ENCODE measurements at places on chromosomes 1 and 21.

DNA sequence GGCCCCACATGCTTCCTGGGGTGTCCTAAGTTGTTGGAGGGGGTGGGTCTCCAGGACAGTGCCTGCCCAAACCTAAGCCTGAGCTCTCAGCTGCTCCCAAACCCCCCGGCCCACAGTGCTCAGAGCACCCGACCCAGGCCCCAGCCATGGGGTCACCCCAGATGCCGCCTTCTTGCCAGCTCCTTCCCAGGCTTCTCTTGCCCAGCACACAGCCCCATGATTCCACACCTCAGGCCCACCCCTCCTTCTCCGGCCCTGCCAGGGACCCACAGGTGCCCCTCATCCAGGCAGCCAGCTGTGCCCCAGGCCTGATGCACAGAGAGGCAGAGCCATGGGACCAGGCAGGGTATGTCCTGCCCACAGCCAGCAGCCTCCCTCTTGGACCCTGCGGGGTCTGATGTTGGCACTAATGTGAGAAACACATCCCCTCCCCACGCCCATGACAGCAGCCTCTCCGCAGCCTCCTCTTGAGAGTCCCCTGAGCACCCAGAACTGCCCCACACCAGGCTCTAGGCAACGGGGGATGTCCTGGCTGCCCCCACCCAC is 4.9 kb downstream of the WNT9A start:
- DNase-seq, result no peak

DNA sequence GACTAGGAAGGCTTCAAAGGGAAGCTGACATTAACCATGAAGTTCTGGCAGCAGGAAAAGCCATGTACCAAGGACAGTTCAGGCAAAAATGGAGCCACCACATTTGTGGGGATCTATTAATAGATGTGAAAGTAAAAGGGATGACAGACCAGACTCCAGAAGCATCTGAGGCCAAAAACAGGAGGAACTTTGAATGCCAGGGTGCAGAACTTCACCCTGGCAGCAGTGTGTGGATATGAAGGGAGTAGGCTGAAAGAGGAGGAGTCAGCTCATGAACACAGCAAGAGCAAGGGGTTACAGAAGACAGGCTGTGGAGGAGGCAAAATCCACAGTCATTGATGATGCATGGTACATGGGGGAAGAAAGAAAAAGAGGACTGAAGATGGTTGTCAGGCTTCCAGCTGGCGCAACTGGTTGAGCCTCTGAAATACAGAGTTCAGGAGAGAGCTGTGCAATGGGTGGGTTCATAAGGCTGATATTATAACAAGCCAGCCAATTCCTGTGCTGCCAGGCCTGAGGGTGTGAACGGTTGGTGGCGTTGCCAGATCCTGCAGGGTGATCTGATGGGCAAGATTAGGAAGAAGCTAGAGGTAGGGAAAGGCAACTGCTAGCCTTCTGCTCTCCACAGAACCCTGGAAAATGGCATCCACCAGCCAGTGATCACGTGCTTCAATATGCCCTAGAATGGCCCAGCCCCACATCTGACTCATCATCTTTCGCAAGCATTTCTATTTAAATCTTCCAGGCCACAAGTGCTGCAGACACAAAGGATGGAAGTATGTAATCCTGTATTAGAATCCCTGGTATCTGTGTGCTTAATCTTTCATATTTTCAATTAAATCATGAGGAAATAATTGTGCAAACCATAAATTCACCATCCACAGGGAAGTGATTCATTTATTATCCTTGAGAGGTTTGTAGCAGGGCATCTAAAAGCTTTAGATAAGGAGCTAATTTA is 81.9 kb downstream of the SLC25A24 start:
- DNase-seq, result no peak

DNA sequence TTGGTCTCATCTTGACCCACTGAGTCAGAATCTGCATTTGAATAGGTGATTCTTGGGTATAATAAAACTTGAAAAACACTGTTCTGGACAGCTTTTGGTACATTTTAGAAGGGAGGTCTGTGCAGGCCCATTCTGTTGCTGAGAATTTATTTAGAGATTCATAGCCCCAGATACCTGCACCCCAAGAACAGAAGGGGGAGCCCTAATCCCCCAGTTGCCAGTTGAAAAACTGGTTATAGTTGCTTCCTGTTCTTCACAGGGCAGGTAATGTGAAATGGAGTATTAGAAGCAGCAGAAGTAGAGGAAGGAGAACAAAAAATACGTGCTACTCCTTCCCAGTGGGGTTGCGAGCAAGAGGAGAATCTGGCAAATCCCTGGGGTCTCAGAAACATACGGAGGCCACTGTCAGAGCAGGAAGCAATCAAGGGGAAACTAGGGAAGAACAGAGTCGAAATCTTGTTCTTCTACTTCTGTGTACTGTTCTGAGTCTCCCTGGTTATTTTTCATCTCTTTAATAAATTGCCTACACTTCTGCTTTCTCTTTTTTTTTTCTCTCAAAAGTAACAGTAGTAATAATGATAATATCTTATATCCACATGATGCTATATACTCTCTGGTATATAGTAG is 4.6 kb upstream of the CLCA2 start:
- no peak for DNase-seq

DNA sequence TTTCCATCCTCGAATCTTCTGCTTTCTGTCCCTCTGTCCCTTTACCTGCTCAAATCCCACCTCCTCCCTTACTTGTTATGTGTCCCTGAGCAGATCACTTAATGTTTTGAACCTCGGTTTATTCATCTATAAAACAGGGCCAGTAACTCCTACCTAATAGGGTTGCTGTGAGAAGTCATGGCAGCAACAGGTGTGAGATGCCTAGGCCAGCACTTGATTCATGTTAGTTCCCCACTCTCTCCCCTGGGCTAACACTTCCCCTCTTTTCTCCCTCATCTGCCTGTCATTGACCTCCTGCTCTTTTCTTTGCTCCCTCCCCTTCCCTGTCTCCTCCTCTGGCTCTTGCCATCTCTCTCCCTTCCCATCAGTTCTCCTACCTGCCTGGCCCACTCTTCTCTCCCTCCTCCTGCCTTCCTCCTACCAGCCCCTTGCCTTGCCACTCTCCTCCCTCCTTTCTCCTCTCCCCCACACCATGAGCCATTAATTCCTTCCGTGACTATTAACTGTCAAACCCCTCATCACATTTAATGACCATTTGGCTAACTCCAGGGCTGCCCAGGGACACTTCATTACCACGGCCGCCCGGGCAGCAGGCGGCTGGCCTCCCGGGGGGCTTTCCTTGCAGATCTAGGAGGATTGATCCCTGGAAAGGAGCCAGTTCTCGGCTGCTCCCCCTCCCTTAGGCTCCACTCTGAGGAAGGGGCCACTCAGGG is 90.6 kb upstream of the CD1D start:
- DNase-seq, result no peak

DNA sequence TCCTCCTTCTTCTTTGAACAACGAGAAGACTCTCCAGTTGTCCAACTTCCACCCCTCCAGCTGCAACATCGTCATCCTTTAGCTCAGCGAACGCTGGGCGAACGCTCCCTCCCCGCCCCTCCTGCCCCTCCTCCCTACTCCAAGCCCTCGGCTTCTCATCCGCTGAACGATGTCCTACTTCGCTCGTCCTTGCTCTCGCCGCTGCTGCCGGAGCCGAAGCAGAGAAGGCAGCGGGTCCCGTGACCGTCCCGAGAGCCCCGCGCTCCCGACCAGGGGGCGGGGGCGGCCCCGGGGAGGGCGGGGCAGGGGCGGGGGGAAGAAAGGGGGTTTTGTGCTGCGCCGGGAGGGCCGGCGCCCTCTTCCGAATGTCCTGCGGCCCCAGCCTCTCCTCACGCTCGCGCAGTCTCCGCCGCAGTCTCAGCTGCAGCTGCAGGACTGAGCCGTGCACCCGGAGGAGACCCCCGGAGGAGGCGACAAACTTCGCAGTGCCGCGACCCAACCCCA is at the start of gene BCAN:
Gene BCAN (plus strand): TSS at position 357 of the 504 bp plus-strand sequence. CDS start 3,938 bp downstream, outside the sequence.
- no peak for DNase-seq

DNA sequence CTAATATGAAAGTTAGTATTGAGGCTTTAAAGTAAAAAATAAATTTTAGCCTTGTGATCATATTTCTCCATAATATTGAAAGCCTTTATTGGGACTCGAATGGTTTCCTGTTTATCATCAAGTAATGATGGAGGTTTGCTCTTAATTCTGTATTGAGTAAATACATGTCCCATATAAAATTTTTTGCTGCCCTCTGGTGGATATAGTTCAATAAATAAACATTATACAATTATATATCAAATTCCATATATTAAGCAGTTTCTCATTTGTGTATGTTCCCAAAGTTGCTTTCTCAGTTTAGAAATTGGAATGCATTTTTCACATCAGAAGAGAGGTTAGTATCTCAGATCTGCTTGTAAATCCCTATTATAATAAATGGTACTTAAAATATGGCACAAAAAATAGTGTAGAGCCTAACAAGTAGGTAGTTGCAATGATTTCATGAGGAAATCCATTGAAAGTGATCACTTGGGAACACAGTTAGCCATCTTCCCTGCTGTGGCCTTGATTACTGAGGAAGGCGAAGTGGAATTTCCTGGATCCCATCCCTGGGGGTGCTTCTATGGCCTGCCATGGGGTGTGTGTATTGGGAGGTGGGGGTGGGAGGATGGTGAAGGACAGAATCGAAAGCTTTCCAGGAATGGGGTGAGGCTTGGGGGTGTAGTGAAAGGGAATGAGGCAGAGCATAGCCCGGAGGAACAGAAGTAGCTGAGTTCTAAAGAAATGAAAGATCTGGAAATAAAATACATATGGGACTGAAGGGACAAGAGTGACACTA is 84.1 kb upstream of the C21orf91 start:
- DNase-seq, result peak; percentile 44

DNA sequence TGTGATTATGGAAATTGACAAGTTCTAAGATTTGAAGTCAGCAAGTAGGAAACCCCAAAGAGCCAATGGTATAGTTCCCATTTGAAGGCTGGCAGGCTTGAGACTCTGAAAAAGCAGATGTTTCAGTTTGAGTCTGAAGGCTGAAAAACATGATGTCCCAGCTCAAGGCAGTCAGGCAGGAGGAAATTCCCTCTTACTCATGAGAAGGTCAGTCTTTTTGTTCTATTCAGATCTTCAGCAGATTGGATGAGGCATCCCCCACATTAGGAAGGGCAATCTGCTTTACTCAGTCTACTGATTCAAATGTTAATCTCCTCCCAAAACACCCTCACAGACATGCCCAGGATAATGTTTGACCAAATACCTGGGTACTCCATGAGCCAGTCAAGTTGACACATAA is 372.5 kb upstream of the ST6GALNAC5 start:
- no peak for DNase-seq

GRCh38 chr1:232686346-232686745 is 56.4 kb upstream of the SIPA1L2 start:
- no peak for DNase-seq

DNA sequence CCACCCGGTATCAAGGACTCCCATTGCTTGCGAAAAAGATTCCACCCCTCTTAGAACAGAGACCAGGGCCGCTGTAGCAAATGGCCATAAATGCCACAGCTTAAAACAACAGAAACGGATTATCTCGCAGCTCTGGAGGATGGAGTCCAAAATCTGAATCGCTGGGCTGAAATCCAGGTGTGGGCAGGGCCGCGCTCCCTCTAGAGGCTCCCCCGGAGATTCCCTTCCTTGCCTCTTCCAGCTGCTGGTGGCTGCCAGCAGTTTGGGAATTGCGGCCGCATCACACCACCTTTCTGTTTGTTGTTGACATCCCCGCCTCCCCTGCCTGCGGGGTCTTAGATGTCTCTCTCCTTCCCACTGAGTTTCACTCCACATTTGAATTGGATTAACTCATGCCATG is 15.6 kb downstream of the PDE9A start:
- no peak for DNase-seq

DNA sequence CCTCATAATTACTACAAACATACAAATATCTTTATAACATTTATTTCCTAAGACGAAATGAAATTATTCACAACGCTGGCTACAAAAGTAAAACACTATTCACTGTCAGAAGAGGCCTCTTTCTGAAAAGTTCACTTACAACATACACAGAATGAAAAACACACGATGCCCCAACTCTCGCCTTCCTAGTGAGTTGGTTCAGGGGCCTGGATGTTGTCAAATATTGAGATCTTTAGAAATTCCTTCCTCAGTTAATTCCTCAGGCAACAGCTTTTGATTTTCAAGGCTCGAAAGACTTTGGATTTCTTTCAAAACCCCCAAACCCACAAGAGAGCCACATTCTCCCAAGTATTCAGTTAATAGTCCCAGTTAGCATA is 14.2 kb upstream of the KCNE1 start:
- DNase-seq, result no peak

GRCh38 chr21:32756096-32756495 is 15.5 kb downstream of the PAXBP1 start:
- DNase-seq, result no peak

DNA sequence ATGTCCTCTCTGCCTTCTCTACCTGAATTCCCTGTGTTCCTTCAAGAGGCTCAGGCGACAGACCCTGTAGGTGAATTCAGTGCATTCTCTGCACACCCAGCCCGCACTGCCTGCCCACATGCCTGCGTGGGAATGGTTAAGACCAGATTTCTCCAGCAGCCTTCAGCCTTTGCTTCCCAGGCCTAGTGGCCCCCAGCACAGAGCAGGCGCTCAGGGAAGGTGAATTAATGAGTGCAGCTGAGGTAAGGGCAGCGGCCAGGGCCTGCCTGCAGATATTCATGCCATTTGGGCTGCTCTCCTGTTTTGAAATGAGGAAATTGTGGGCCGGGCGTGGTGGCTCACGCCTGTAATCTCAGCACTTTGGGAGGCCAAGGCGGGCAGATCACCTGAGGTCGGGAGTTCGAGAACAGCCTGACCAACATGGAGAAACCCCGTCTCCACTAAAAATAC is 45.5 kb downstream of the IER5 start:
- DNase-seq, result no peak

DNA sequence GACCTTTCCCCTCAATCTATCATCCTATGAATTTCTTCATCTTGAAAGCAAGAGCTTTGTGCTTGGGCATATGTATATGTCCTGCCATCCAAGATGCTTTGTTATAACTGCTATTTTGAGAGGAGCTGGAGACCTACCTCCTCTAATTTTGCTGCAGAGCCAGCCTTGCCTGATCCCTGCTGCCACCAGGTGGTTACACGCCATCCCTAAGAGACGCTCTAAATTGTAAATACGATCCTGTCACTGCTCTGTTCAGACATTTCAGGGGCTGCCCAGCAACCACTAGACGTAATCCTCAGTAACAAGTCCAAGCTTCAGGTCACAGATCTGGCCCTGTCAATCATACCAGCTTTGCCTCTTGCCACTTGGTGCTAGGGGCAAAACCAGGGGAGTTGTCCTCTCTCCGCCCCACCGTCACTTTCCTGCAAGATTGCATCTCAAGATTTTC is 32.9 kb downstream of the GPA33 start:
- no peak for DNase-seq

- DNase-seq, result no peak
These were observed 3.7 kb downstream of the SYT6 start for GRCh38 chr1:114150016-114150415.

GRCh38 chr1:9152535-9152934 is 23.6 kb upstream of the GPR157 start:
- DNase-seq, result no peak

GRCh38 chr1:218436997-218437396 is 91.9 kb downstream of the TGFB2 start:
- DNase-seq, result no peak

DNA sequence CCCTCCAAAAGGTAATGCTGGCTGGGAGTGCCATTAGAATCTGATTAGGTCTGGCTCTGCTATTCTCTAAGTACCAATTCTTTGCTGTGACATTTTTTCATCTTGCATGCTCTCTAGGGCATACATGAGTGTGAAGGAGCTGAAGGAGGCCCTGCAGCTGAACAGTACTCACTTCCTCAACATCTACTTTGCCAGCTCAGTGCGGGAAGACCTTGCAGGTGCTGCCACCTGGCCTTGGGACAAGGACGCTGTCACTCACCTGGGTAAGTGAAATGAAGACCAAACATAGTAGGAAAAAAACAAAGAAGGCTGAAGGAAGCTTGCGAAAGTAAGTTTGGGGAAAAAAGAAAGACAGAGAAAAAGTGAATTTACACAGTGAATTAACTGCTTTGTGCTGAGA is 207.9 kb downstream of the PAPPA2 start:
- DNase-seq, result no peak
